ENCODE measurements at places on chromosomes 2 and 18. TPM values are rescaled to one million over a fixed set of nuclear protein-coding genes. Genes with fewer than 3 reads are reported as not detected.

The RNF152 gene
- 24.4 TPM for total RNA-seq

The GAL3ST2 gene
- total RNA-seq, result not detected

The CRYBA2 gene
- not detected for total RNA-seq

The ZFAND2B gene
- total RNA-seq, result 40.0 TPM

The WDR12 gene
- 31.1 TPM for total RNA-seq

All from fibroblast of lung (primary cell).